ENCODE measurements at places on chromosomes 2 and 18.

GRCh38 chr2:30410217-30410616, 36.8 kb upstream of the LCLAT1 start:
- no peak for DNase-seq

DNA sequence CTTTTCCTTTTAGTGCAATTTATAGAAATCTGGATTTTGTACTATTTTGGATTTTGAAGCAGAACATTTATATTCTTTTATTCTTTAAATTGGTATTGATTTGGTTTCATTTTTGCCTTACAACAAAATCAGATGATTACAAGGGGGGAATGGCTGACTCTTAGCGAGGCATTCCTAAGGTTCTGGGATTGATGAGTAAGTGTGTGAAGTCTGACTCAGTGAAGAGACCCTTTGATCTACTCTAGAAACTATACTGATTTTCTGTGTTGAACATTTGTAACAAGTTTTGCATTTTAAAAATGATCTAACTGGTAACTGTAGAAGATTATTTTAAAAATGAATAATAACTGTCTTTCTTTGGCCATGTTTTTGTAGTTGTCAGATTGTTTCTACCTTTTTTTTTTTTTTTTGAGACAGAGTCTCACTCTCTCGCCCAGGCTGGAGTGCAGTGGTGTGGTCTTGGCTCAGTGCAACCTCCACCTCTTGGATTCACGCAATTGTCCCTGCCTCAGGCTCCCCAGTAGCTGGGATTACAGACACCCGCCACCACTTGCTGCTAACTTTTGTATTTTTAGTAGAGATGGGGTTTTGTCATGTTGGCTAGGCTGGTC, 48.7 kb downstream of the TTC39C start:
- no peak for DNase-seq

DNA sequence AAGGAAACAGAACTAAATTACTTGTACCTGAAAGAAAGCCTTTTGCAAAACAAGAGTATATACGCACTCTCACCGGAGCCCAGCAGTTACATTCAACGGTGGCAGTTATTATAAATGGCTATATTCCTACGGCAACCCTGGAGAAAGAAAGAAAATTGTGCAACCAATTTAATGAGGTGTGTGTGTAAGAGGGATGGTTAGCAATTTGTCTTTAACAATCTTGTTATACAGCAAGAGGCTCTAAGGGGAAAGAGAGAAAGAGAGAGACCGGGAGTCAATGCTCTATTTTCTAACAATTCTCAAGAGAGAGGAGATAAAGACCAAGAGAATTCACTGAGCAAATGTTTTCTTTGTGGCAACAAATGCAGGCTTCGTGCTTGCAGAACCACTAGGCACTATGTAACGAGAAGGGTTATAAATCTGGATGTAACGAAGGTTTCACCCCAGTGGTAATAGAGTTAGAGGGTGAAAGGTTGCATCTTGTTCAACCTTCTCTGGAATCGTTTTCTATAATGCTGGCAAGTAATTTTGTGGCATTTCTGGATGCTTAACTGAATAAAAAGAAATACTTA, 359.1 kb upstream of the SPRED2 start:
- no peak for DNase-seq

GRCh38 chr2:204078003-204078698, 141.6 kb downstream of the ICOS start:
- DNase-seq: no peak

DNA sequence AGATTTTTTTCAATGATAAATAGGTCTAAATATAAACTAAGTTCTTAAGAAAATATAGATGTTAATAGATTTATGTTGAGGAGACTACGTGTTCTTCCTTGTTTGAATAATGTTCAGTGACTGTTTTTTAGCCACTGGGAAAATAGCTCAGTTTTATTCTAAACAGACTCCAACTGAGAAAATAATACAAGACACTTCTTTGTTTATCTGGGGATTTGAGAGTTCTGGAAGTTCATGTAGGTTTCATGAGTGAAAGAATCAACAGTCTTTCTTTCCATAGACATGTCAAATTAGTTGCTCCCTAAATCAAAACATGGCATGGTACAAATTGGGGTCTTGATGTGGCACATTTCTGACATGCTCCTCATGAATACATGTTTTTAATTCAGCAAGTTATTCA, 177.7 kb downstream of the MREG start:
- DNase-seq: no peak

DNA sequence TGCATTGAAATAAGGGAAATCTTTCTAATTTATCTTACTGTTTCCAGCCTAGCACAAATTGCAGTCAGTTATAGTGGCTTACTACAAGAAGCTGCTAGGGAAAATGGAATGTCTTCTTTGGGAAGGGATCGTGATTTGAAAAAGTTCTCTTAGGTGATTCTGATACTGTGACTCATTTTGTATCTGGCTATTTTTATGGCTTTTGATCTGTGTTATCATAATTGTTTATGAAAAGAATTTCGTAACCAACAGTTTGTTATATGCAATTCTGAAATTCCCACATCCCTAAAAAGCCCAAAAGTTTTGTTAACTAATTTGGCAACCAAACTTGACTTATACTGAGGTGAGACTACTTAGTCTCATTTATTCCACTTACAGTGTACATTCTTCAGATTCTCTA, 12.4 kb downstream of the PTPN4 start:
- no peak for DNase-seq

- DNase-seq: no peak
These were observed 930.6 kb downstream of the LRP1B start for GRCh38 chr2:141200191-141200590.

- DNase-seq: no peak
These were observed 75.6 kb downstream of the DCDC2C start for GRCh38 chr2:3778851-3779495.
